Left forelimb (tissue), 1 donor: ENCODE measurements at places on chromosomes 5 and 9.

DNA sequence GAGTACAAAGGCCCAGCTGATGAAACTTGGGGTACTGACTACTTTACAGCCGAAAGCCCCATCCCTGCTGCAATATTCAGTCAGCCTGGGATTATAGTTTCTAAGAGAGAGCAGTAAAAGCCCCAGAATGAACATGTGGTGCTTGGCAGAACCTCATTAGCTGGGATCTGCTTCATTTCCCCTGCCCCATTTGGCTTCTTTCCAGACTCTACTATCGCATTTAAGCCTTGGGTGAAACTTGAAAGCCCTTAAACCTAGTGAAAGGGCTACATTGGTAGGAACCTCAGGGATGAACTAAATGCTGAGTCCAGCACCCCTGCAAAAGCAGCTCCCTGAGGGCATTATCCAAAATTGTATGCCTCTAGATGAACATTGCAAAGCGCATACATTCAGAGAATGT, 631.1 kb downstream of the ACTL7B start:
- no peak for DNase-seq

DNA sequence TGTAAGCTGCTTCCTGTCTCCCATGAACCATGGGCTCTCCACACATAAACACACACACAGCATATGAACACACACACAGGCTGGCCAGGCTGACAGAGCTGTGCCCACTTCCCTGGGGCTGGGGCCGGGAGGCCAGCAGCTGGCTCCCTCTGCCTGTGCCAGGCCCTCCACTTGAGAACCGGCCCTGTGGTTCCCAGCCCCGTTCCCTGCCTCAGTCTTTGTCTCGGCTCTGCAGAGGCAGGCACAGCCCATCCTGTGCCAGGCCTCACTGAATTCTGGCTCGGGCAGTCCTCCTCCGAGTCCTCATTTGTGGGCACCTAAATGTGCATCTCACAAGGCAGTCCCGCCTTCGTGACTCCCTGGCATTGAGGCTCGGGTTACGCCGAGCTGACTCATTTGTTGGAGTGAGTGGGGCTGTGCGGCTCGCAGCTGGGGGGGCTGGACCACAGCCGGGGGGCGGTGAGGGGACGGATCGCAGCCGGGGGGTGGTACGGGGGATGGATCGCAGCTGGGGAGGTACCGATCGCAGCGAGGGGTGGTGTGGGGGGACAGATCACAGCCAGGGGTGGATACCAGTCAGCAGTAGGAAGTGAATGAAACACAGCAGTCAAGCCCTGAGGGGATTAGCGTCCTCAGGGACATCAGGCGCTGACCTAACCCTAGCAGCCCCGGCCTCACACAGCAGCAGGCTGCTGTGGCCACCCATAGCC, 72.3 kb downstream of the PSMB7 start:
- peak; percentile 84 for DNase-seq

GRCh38 chr5:32543291-32543690, 42.1 kb upstream of the SUB1 start:
- no peak for DNase-seq

DNA sequence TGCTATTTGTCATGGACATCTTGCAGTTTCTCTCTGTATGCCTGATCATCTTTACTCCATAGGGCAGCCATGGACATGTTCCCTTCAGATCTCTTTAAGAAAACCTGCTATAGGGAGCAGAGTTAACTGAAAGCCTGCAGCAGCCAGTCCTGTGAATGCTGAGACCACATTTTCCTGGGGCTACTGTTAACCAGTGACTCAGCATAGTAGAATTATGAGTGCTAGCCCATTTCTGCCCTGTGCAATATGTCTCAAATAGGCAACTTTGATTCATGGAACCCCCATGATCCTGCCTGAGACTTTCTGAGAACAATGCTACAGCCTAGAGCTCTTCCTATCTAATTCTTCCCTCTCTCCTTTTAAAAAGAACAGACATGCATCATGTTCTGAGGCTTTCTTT, 624.2 kb downstream of the CHSY3 start:
- DNase-seq: no peak

DNA sequence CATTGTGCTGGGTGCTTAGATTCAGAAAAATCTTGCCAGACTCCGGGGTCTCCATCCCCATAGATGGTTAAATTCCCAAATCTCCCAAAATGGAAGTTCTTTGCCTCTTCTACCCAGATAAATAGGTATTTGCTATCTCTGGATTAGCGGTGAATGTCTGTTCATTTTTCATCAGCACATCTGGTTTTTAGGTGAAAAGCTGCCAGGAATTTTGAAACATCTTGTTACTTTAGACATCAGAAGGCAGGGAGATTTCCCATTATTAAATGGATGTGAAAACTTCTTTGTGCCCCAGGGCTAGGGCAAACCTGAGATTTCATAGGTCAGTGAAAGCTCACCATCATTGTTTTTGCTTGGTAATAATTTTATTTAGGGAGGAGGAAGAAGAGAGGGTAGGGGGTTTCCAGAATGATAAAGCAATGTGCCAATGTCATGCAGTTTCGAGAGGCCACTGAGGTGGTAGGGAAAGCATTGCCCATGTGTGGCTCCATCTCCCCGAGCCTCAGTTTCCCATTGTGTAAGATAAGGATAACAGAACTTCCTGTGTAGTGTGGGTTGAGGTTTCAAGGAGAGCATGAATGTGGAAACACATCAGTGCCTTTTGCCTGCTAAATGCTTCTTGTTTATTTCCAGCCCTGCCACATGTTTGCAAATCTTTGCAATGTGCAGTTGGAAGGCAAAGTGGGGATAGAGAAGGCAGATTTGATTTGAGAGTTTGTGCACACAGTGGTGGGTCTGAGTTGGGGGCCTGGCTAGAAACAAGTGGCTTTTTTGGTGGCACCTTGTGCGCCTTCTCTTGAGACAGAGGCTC, 147.2 kb upstream of the KLF4 start:
- no peak for DNase-seq

GRCh38 chr9:110922145-110922544, 116.1 kb downstream of the LPAR1 start:
- no peak for DNase-seq

GRCh38 chr9:36174731-36175130, 5.5 kb downstream of the CCIN start:
- DNase-seq: no peak

- DNase-seq: no peak
Observed at GRCh38 chr9:24561957-24562356, 16.3 kb upstream of the IZUMO3 start.

DNA sequence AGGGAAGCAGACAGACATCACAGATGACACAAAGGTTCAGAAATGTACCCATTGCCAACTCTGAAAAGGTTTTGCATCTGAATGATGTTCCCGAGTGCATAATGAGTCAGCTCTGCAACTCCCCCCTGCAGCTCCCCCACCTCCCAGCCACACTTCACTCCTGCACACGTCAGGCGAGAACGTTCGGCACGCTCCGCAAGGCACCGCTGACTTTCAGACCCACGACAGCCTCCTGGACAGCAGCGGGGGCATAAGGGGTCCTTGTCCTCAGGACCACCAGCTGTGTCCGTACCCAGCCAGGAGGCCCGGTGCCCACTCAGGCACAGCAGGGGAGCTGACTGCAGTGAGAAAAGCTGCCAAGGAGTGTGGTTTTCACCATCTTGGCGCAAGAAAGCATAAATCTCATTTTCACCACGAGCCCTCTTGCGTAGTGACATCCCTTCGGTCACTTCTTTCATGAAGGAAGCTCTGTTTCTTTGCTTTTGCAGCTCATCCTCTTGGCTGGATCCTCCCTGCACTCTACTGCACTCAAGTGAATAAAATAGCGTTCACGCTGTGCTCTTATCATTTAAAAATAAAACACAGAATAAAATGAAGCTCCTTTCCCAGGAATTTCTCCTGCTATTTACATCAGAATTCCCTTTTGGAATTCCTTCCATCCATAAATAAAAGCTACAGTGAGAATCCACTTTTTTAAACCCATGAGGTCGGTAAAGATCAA, 9.9 kb downstream of the GFPT2 start:
- DNase-seq: no peak

DNA sequence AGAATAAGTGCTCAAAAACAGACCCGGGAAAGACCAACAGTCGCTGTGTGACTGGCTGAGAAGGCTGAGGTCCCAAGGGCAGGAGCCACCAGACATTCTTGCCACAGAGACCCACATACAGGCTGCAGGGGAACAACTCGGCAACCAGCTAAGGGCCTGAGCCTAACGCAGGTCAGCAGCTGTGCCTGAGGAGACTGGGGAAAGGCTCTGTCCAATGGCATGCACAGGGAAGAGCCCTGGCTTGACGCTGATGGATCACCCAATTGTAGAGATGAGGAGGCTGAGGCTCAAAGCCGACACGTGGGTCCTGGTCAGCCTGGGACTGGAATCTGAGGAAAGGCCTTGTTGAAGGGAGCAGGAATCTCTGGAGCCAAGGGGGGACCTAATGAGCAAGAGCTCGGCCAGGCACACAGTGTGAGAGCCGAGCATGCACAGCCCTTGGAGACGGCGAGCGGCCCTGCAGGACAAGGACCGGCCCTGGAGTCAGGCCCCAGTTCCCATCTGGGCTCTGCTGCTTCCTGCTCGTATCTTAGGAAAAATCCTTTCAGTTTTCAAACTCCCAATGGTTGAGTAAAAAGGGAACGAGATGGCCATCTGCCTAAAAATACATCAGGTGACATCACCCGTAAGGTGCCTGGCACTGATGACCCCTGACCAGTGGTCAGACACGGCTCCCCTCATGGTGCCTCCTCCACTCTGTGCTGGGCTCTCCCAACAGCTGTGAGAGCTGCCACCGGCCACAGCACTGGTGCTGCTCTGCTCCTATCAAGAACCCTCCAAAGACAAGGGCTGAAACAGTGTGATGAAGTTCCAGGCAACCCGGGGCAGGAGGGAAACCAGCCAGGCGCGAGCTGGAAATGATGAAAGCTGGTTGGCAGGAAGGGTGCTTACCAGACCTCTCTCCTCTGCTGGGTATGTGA, 16.4 kb downstream of the LMAN2 start:
- DNase-seq: no peak

DNA sequence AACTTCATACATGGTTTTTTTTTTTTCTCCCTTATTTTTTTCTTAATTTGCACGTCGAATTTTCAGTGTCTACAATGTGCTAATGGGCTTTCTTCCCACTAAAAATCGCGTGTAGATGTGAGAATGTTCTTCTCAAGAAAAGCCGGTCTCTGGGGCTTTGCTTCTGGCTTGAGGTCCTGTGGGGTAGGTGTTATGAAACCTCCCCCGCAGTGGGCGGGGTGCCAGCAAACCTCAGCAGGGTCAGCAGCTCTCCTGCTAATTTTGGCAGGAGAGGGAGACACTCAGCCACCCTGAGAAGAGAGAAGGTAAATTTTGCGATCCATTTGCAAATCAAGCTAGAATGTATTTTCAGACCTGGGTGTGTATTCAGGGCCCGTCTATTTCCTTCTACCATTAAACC, 59.9 kb downstream of the NPR3 start:
- no peak for DNase-seq

DNA sequence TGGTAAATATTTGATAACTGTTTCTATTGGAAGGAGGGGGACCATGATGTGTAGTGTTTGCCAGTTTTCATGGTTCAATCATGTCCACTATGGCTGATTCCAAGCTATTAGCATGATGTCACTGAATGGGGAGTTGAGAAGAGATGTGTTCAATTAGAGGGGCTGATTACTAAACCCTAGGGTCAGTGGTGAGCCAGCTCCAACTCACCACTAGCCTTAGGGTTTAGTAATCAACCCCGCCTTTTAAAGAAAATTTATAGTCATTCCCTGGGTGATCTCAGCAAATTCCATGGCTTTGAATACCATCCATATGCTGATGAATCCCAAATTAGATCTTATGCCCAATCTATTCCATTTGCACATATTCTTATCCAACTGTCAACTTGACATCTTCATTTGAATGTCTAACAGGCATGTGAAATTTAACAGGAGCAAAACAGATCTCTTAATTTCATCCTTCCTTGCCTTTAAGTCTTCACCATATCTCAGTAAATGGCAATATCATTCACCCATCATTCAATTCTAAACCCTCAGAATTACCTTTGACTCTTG, 98.8 kb downstream of the GCNT1 start:
- DNase-seq: no peak

DNA sequence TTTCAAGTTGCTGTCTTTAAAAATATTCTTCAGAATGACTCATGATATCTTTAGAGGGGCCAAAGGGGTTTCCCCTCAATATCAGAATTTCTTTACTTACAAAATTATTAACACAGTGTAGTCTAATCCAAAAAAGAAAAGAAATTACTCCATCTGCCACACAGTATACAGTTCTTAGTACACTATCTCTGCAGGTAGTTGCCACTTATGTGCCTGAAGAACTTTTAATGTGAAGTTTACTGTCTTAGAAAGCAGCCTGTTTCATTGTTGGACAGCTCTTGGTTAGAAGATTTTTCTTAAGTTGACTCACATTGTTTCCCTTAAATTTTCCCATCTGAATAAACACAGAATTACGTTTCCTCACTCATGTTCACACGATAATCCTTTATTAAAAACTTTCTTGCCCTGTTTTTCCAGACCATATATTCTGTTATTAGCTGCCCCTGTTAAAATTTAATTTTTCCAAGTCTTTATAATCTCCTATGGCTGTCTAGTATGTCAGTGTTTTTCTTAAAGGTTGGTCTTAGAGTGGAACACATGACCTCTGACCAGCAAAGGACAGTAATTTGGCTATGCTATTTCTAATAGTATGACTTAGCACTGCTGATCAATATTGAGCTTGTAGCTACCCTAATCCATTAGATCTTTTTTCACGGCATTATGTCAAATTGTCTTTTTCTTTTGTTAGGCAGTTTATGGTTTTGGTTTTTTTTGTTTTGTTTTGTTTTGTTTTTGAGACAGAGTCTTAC, 21.8 kb upstream of the FKTN start:
- no peak for DNase-seq

DNA sequence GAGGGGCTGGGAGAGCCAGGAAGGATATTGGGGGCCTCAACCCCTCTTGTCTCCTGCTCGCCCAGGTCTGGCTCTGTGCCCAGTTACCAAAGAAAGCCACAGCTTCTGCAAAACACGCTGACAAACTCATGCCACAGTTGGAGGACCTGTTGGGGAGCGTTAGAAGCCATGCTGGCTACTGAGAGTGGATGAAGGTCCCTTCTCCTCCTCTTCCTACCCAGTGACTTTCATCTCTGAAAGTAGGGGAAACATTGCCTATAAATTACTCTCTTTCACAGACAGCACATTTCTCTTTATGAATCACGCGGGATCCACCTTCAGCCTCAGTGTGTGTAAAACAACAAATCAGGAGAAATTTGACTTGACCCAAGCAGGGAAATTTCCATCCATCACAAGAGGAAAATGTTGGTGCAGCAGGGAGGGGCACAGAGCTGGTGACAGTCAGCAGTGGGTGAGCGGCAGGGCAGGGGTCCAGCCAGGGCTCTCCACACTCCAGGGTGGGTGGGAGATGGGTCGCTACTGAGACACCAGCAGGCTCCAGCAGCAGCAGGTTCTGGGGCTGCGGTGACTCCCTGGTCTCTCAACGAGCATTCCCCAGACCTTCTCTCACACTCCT, 181.9 kb downstream of the FGF18 start:
- DNase-seq: peak; percentile 58

DNA sequence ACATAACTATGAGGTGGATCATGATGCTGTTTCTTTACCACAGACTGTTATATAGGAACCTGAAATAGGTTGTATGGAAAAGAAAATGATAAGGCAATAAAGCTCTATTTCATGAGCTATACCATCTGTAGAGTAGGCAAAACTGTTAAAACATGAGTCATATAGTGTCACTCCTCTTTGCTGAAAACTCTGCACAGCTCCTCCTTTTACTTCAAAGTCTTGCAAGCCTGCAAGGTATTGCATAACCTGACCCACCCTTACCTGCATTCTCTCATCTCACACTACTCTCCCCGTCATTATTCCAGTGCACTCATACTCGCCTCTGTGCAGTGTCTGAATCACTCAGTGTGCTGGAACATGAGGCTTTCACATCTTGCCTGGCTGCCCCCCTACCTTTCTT, 790.1 kb downstream of the EFNA5 start:
- DNase-seq: no peak
